Fibroblast of skin of back (primary cell): ENCODE measurements at places on chromosomes 3 and 15.

DNA sequence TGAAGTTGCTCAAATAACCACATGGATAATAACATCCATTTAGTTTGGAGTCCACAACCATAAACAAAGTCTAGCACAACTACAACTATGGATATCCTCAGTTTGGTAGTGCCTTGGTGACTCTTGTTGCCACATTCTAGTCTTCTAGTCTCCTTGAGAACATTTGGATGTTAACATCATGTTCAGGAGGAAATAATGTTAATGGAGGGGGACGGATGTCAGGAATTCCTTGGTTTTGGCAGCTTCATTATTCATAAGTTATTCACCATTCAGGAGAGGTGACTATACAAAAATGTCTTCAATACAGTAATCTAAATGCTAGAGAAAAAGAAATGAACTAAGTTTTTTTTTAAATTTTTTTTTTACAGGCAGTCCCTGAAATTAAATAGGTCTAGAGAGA, 26.4 kb upstream of the GABPB1 start:
- DNase-seq, result peak; percentile 4

GRCh38 chr3:100634493-100635272, 25.3 kb downstream of the ADGRG7 start:
- peak; percentile 23 for DNase-seq

GRCh38 chr15:72323752-72324151, 3.8 kb upstream of the CELF6 start:
- DNase-seq, result no peak

- DNase-seq, result no peak
Observed at GRCh38 chr3:150680562-150680961, 23.2 kb downstream of the ERICH6 start.

DNA sequence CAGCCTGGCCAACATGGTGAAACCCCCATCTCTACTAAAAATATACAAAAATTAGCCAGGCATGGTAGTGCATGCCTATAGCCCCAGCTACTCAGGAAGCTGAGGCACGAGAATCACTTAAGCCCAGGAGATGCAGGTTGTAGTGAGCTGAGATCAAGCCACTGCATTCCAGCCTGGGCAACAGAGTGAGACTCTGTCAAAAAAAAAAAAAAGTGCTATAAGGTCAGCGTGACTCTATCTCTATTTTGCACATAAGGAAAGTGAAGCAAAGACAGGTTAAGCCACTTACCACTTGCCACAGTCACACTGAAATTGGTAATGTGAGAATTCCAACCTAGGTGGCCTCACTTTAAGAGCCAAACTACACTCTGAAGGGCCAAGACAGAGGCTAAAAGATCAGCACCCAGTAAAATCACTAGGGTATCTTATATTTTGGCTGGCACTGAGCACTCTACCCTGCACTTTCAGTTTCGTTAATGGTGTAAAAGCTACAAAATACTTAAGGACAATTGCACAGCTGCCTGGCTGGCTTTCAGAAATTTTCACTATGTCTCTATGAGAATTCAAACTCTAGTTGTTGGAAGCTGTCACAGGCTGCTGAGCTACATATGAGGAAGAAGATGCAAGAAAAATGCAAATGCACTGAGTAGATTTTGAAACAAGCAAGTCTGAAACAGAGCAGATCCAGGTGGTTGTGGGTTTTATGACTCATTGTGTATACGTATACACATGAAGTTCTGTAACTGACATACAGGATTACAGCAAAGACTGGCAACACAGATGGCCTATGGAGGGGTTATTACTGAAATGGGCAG, 32.7 kb downstream of the TRANK1 start:
- no peak for DNase-seq

DNA sequence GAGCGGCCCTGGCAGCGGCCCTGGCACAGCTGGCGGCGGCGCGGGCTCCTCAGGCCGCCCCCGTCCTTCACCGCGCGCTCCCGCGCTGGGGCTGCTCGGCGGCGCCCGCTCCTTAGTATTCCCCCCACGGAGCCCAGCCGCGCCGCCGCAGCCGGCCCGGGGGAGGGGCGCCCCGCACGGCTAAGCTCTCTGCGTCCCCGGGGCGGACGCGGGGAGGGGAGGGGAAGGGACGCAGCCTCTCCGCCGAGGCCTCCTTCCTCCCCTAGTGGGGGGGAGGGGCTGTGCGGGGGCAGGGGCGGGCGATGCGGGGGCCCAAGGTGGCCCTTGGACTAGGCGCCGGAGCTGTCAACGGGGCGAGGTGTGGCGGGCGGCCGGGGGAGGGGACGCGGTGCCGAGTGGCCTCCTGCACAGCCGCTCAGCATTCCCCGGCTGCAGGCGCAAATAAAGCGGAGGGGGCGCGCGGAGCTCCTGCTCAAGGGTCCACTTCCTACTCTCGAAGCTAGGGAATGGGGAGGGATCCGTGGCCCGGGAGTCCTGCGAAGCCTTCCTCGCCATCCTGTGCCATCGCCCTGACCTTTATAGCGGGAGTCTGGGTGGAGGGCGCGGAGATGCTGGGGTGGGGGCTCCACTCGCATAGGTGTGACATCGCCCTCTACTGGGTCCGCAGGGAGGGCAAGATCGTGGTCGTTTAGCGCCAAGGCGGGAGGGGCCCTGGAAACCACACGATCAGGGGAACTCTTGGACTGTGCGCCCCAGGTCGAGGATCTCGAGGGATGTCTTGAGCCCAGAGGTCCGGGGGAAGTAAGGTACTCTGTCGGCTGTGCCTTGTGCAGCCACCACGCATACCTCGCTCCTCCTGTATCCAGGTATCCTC, 22.2 kb downstream of the EPHB3 start:
- no peak for DNase-seq

- DNase-seq, result peak; percentile 97
Observed at GRCh38 chr3:102180280-102180931, 254.4 kb upstream of the ZPLD1 start.

DNA sequence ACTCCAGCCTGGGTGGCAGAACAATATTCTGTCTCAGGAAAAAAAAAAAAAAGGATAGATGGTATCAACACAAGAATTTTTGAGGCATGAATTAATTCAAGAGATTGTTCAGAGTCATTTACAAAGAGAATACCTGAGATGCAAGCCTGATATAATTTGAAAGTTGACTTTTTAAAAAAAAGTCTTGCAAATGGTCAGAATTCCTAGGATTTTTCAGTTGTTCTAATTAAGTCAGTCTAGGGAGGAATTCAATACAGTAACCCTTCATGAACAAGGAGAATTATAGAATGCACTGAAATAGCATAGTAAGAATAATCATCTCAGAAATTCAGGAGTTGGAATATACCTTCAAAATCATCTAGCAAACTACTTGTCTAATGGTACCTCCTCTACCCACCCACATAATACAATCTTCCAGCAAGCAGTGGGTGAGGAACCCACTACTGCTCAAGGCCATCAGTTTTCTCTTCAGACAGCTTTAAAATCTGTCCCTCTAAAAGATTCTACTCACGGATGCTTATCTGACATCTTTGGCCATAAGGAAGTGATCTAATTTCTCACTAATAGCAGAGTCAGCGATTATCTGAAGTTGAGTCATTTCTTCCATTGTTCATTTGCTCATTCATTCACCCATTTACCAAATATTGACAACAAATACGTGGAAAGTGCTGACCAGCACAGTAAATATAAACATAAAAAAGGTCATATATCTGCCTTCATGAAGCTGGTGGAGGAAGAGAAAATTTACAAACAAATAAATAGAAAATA, 159.6 kb downstream of the GREM1 start:
- DNase-seq, result no peak

- peak; percentile 95 for DNase-seq
Observed at GRCh38 chr3:121545574-121546455, at the start of gene POLQ. Gene POLQ (minus strand): TSS chr3:121545988. CDS start chr3:121545877, 111 bp downstream.

- no peak for DNase-seq
Observed at GRCh38 chr3:183249006-183249718, 3.9 kb upstream of the B3GNT5 start.

GRCh38 chr3:140540262-140540661, 137.6 kb upstream of the TRIM42 start:
- DNase-seq, result no peak

- DNase-seq, result no peak
Observed at GRCh38 chr15:22955544-22956119, 24.5 kb downstream of the CYFIP1 start.

DNA sequence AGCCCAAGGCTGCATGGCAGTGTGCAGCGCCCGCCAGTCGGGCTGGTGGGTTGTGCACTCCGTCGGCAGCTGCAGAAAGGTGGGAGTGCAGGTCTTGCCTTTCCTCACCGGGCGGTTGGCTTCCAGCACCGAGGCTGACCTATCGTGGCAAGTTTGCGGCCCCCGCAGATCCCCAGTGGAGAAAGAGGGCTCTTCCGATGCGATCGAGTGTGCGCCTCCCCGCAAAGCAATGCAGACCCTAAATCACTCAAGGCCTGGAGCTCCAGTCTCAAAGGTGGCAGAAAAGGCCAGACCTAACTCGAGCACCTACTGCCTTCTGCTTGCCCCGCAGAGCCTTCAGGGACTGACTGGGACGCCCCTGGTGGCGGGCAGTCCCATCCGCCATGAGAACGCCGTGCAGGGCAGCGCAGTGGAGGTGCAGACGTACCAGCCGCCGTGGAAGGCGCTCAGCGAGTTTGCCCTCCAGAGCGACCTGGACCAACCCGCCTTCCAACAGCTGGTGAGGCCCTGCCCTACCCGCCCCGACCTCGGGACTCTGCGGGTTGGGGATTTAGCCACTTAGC, 4.3 kb downstream of the ISL2 start:
- no peak for DNase-seq

- DNase-seq, result peak; percentile 66
Observed at GRCh38 chr3:168051531-168052471, 43.9 kb downstream of the GOLIM4 start.

- peak; percentile 71 for DNase-seq
Observed at GRCh38 chr15:48823237-48823636, 12.4 kb upstream of the CEP152 start.

DNA sequence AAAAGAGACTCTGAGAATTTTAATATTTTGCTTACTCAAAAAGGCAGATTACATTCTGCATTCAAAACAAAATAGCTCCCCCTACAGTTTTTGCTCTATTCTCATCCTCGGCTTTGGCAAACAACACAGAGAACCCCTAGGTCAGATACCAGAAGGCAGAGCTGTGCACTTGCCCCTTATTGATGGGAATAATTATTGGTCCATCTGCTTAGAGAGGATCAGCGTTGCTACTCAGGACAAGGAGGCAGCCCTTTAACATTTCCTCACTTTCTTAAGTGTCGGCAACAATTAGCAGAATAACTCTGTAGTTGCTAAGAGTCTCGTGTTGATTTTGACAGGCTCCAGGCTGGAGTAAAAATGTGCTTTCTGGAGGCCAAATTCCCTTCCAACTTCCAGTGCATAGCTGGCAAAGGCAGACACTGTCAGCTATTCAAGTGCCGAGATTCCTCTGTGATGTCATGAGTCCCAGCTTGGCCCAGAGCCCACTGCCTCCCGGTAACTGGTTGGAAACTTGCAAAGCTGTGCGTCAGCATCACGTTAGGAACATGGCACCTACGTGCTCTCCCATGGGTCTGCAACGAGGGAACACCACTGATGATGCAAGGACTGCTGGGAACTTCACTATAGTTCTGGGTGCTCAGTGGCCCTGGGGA, 482.7 kb upstream of the ADAMTS9 start:
- peak; percentile 49 for DNase-seq

DNA sequence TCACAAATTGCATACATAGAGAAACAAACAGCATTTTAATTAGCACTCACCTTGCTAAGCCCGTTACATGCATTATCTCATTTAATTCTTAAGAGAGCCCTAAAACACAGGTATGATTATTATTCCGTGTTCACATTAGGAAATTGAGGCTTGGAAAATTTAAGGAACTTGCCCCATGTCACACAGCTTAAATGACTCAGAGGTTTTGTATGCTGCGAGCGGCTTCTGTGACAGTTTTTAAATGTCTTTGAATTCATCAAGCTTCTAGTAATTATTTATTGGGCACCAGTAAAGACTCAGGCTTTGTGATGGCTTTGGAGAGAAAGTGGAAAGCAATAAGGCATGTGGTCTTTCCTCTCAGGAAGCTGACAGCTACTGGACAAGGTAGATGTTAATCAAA, 166.7 kb upstream of the THBS1 start:
- peak; percentile 18 for DNase-seq

- no peak for DNase-seq
Observed at GRCh38 chr3:146559388-146559787, 15.0 kb upstream of the PLSCR1 start.

DNA sequence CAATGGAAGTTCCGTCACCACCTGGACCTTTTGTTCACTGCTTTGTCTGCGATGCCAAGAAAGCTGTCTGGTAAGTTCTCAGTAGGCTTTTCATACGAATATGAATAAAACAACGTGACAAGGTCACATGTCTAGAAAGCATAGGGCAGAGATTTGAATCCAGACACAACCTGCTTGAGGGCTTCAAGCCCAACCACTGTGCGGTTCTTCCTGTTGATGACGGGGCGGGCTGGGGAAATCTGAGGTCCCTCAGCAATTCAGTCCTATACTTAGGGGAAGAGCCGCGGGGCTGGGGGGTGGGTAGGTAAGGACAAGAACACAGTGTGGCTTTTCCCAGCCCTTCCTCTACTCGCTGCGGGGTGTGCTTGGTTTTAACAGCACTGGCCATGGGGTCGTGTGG, 32.4 kb upstream of the SMAD3 start:
- DNase-seq, result no peak

DNA sequence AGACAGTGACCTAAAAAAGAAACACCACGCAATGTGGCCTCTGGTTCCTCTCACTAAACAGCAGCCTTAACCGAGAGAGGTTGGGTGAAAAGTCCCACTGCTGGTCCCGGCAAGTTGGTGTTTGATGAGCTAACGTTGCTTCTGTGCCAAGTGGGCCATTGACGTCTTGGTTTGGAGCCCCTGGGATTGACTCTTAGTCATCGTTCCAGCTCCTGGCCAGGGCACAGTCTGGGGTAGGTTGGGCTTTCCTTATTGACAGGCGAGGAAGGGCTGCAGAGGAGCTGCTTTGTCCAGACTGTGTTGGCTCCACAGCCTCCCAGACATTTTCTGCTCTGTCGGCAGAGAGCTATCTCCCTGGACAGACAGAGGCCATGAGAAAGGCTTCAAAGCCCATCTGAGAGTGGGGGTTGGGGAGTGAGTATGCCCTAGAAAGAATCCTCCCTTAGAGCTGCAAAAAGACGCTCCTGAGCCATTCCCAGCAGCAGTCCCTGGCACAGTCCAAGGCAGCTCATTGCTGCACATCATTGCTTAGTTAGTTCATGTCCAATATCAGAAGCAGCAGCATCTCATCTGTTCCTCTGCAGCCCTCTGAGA, 28.6 kb upstream of the C3orf80 start:
- DNase-seq, result no peak

DNA sequence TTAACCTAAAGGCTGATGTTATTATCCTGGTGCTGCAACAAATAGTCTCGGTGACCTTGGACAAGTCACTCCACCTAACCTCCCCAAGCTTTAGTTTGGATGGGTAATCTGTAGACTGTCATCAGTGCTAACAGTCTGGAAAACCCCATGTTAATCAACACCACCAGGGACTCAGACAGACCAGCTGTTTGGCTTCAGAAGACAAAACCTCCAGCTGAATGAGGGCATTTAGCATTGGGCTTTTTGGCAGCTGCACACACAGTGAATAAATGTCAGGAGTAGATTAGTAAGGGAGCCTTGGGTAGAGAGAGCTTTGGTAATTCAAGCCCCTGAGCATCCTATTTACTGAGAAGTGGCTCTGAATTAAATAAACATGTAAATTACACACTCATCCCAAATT, 24.9 kb upstream of the C3orf80 start:
- DNase-seq, result no peak
